ENCODE measurements at places on chromosomes 5 and 9.

- no peak for DNase-seq
Observed at GRCh38 chr9:105651806-105652205, 10.5 kb upstream of the TAL2 start.

DNA sequence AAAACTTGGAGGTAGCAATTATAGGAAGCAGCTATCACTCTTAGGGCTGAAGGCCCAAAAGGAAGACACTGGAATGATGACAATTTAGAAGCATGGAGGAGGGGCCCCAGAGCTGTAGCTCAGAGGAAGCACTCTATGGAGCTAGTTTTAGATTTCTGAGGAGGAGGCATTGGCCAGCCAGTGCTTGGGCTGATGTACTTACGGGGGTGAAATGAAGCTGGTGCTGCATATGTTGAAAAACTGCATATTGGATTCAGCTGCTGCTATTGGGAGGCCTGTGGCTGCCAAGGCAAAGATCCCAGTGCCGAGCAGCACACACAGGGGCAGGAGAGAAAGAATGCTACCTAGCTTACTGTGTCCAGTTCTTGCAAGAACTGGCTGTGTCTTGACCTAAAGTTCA is 53.9 kb upstream of the HMHB1 start:
- DNase-seq: no peak

DNA sequence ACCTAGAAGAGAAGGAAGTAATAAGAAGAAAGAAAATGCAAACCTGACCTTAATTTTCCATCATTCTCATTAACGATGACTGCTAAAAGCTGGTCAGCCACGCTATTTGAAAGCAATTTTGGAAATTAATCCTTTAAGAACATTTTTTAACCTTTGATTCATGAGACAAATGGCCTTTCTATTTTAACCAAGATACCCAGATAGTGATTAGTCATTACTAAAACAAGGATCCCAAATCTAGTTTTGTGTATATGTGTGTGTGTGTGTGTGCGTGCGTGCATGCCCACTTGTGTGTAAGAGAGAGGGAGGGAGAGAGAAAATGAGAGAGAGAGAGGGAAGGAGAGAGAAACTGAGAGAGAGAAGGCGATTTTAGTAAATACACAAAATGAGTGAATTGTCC is 329.5 kb downstream of the DEPDC1B start:
- no peak for DNase-seq

GRCh38 chr9:134460206-134460605 is 134.0 kb downstream of the RXRA start:
- no peak for DNase-seq

GRCh38 chr5:146185161-146185560 is 2.7 kb upstream of the LARS1 start:
- no peak for DNase-seq

DNA sequence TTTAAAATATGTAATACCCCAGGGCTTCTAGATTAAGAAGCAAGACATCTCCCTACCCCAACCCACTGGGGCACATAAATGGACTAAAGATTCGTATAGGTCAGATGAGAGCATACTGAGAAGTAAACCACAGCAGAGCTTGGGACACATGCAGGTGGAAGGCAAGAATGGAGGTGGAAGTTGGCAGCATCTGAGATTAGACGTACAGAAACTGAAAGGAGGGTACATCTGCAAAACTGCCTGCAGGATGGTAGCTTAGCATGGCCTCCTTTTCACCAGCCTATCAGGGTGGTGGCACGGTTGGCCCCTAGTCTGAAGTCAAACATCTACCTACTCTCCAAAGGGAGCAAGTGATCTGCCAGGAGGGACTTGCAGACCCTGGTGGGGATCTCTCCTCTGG is 181.8 kb downstream of the TSSK1B start:
- no peak for DNase-seq

GRCh38 chr9:18771011-18771410 is 262.0 kb downstream of the SAXO1 start:
- DNase-seq: no peak

GRCh38 chr9:89647366-89648128 is 42.7 kb downstream of the GADD45G start:
- DNase-seq: no peak

DNA sequence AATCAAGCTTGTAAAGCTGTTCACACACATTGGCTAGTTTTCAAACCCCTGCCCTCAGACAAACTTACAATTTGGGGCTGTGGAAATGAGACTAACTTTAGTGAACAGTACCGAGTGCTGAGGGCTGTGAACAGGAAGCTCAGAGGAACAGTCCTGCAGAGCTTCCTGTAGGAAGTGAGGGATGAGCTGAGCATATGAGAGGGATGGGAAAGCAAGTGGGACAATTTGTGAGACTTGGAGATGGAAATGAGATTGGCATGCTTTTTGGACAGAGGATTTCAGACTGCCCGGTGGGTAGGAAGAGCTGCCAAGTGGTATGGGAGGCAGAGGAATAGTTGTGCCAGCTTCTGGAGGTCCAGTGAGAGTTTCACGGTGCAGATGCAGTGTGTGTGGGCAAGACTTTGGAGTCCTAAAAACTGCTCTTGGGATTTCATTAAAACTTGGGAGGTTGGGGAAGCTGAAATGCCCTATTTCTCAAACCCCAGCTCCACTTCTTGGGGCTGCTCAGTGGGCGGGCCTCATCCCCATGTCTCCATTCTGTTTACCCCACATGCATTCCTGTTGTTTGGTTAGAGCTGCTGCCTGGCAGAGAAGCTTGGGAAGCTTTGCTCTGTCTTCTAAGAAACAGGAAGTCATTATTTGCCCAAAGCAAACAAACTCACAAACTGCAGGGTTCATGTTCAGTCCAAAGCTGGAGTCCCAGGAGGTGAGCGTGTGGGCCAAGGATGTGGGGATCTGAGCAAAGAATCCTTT is 267.5 kb downstream of the ZSWIM6 start:
- no peak for DNase-seq

- DNase-seq: no peak
Observed at GRCh38 chr5:9239071-9239470, 306.8 kb downstream of the SEMA5A start.

DNA sequence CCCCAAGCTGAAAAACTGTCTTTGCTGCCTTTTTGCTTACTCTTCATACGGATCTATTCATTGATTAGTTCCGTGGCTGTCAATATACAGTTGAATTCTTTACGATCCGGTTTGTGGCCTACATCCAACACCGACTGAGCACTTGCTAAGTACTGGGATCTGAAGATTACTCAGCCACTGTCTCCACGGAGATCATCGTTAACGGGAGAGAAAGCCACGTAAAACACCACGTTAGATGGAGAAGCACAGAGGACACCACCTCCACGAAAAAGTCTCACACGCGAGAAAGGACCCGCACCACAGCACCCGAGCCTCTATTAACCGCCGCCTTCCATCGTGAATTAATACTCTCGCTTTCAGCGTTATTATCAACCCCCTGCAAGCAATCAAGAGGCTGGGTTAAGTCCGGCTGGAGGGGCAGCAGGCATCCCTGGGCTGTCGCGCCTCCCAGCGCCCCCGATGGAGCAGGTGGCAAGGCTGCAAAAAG is 650 bp downstream of the ELP1 start:
- no peak for DNase-seq

DNA sequence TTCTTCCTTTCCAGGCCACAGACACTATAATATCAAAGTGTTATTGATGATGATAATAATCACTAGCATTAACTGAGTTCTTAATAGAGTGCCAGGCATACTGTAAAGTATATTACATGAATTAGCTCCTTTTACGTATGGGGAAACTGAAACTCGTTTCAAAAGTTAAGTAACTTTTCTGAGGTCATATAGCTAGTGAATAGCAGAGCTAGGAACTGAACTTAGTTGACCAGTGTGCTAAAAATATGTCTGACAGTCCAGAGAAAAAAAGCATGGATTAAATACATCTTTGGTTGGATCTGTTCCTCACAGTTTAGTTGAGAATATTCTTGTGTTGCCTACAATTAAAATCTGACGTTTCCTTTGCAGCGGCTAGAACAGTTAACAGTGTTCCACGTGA is 18.4 kb upstream of the CATSPER3 start:
- no peak for DNase-seq

GRCh38 chr5:159944056-159944600 is 27.8 kb downstream of the ADRA1B start:
- DNase-seq: no peak
